ENCODE measurements at places on chromosomes 3 and 15.

DNA sequence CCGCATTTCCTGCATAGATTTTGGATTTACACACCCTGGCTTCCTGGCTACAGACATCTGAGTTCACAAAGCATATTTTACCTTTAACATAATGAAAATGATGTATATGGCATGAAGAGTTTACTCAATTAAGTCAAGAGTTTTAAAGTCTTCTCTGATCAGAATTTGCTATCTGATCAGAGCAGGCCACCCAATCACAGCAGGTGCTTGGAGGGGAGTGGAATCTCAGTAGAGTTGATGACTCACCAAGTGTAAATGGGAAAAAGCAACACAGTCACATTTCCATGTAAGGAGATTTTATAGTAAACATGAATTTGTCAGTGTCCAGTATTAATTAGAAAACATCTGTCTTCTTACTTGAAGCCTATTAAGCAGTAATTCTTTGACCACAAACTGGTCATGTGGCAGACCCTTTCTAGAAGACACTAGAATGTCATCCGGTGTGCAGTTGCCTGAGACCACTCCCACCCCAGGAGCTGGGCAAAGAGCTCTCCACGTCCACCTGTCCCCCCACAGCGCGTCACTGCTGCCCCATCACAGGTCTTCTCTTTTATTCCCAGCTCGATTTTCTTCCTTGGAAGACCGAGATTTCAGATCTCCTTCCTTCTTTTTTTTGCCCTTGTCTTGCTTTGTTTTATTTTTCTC lies 10.8 kb downstream of the MESD start:
- no peak for DNase-seq

DNA sequence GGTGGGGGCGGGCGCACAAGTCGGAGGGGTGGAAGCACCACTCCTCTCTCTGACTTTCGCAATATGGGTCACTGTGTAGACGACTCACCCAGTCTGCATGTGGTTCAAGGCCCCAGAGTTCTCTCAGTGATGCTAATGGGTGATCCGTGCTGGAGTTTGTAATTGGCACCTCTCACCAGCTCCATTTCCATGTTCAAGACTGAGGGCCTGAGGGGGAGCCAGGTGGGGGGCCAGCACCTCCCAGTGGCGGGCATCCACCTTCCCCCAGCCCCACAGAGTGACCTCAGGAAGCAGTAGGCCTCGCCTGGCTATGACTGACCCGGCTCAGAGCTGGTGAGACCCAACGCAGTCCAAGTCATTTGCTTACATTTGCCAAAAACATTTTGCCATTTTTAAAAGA lies 230.0 kb upstream of the ST8SIA2 start:
- DNase-seq, result no peak

DNA sequence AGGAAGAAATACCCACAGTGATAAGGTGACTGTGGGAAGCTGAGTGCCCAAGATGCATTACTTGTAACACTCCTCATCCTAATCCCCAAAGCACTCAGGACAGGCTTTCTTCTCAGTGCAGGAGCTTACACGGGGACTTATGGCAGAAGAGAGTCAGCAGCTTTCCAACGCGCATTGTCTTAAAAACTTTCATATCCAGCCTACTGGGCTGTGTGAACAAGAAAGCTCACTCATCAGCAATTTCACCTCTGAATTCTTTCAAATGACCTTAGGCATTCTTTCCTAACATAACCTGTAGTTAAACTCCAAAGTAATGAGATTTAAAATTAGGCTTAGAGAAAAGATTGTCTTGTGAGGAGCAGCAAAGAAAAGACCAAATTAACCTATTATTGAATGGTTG lies 132.3 kb downstream of the KCNAB1 start:
- DNase-seq, result no peak

- no peak for DNase-seq
These were observed 775.0 kb downstream of the SQOR start for GRCh38 chr15:46409841-46410301.
